ENCODE measurements at places on chromosomes 11 and 22. TPM values are rescaled to one million over a fixed set of nuclear protein-coding genes. Genes with fewer than 3 reads are reported as not detected.

ARHGAP42 gene
- total RNA-seq = 12.3 TPM

FAM227A gene
- total RNA-seq = 3.9 TPM

VPREB3 gene
- total RNA-seq = 2.4 TPM

- DNase-seq = no peak
These were observed 303.1 kb upstream of the MPPED2 start for GRCh38 chr11:30889143-30889794.

- DNase-seq = peak; percentile 89
These were observed 65.2 kb upstream of the LMO1 start for GRCh38 chr11:8328848-8329330.

All from HCT116 (cell line).